ENCODE measurements at places on chromosomes 1 and 21. TPM values are rescaled to one million over a fixed set of nuclear protein-coding genes. Genes with fewer than 3 reads are reported as not detected.
A peak's percentile ranks its signal among the peaks of the same experiment; 100 is the strongest.

DNA sequence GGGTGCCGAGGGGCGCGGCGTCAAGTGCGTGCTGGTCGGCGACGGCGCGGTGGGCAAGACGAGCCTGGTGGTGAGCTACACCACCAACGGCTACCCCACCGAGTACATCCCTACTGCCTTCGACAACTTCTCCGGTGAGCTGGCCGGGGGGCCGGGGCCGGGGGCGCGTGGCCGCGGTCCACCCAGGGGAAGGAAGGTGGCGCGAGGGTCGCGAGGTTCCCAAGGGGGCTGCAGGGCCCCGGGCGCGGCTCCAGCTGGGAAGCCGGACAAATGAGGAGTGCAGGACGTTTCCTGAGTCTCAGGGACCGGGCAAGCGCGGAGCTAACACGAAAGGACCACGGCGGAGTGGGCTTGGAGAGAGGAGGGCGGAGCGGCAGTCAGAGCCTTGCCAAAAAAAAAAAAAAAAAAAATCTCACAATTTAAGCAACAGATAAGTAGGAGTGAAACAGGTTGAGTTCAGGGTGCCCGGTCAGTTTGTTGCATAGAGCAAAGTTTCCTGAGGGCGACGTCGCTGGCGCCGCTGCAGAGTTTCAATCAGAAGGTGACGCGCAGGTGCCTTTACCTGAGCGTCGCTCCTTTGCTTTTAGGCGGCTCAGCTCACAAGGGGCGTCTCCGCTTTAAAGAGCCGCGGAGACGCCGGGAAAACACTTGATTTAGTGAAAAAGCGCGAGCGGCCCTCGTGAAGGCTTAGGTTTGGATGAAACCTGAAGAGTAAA is 750 bp downstream of the RHOU start:
- no peaks in the 10 kb centered on the region for H3K27me3 ChIP-seq
- peaks cover 25% of the 10 kb centered on the region for H3K36me3 ChIP-seq
- peak overlapping the region; percentile 96 for H3K4me3 ChIP-seq
- peaks cover 10% of the 10 kb centered on the region for H3K4me1 ChIP-seq

CNKSR1 gene
- not detected for total RNA-seq

VCAM1 gene
- total RNA-seq: 11.0 TPM

DNA sequence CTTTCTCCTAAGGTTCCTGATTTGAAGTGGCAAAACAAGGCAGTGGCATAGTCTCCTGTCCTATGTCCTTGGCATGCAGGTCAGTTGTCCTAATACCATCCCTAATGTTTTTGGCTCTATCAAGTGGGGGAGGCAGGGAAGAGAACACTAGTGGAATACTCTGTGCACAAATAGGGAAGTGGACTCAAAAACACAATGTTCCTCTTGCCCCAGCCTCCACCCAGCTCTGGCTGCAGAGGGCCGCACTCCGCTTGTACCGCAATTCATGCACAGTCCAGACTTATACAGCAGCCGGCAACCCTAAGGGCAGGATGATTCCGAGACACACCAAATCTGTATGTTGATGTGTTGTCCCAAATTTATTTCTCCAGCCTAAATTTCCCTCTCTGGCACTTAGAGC is 14.5 kb downstream of the PLEKHO1 start:
- no peak for DNase-seq
- H3K4me1 ChIP-seq: peaks cover 50% of the 10 kb centered on the region
- no peak overlapping the region for H3K27ac ChIP-seq
- H3K36me3 ChIP-seq: peaks cover 28% of the 10 kb centered on the region
- H3K4me3 ChIP-seq: no peak overlapping the region

TRIM58 gene
- not detected for total RNA-seq

- no peaks in the 10 kb centered on the region for H3K4me1 ChIP-seq
- H3K27me3 ChIP-seq: no peaks in the 10 kb centered on the region
- H3K4me3 ChIP-seq: no peak overlapping the region
- DNase-seq: no peak
- no peaks in the 10 kb centered on the region for H3K36me3 ChIP-seq
- H3K27ac ChIP-seq: no peak overlapping the region
Observed at GRCh38 chr1:81869307-81869706, 68.6 kb downstream of the ADGRL2 start.

DNA sequence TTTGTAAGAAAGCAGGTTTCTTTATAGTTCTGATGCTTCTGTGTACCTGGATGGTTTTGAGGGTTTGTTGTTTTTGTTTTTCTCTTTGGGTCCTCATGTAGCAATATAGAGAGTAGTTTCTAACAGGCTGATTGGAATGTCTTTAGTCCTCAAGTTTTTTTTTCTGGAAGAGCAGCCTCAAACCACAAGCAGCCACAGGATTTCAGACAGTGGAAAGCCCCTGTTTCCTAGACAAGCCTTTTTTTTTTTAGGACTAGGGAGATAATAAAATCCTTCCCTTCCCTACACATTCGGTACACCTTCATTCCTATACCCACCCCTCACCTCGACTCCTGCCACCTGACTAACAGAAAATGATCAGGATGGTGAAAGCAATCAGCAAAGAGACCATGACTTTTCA is 47.6 kb downstream of the ACP6 start:
- H3K27me3 ChIP-seq: no peaks in the 10 kb centered on the region
- H3K4me1 ChIP-seq: no peaks in the 10 kb centered on the region
- no peak overlapping the region for H3K4me3 ChIP-seq
- no peak for DNase-seq

DNA sequence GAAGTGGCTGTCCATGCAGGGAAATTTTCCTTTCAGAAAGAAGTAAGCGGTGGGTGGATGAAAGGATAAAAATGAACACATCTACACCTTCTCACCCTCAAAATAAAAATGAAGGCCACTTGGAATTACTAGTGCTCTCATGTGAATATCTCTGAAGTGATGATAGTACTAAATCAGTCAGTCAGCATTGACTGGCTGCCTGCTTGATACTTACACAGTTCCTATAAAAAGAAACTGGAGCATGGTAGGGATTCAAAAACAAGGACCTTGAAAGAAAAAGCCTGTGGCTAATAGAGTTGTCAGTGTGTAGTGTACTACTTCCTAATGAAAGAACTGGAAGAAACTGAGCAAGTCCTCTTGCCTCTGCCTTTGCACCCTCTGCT is 239.7 kb downstream of the HLX start:
- no peaks in the 10 kb centered on the region for H3K36me3 ChIP-seq
- H3K4me3 ChIP-seq: no peak overlapping the region
- H3K27me3 ChIP-seq: no peaks in the 10 kb centered on the region
- H3K27ac ChIP-seq: no peak overlapping the region
- no peak for DNase-seq

- peaks cover 6% of the 10 kb centered on the region for H3K4me1 ChIP-seq
- no peak overlapping the region for H3K4me3 ChIP-seq
- H3K27me3 ChIP-seq: no peaks in the 10 kb centered on the region
Observed at GRCh38 chr1:9676815-9677393, 25.4 kb downstream of the PIK3CD start.

- H3K27me3 ChIP-seq: no peaks in the 10 kb centered on the region
- DNase-seq: no peak
- no peaks in the 10 kb centered on the region for H3K4me1 ChIP-seq
- no peak overlapping the region for H3K4me3 ChIP-seq
- no peaks in the 10 kb centered on the region for H3K36me3 ChIP-seq
Observed at GRCh38 chr1:159867664-159868026, 5.2 kb upstream of the VSIG8 start.

GRCh38 chr1:61318319-61319125 is 236.2 kb downstream of the NFIA start:
- H3K4me3 ChIP-seq: no peak overlapping the region
- H3K36me3 ChIP-seq: no peaks in the 10 kb centered on the region
- H3K4me1 ChIP-seq: peaks cover 11% of the 10 kb centered on the region
- no peak for DNase-seq
- no peaks in the 10 kb centered on the region for H3K27me3 ChIP-seq

DNA sequence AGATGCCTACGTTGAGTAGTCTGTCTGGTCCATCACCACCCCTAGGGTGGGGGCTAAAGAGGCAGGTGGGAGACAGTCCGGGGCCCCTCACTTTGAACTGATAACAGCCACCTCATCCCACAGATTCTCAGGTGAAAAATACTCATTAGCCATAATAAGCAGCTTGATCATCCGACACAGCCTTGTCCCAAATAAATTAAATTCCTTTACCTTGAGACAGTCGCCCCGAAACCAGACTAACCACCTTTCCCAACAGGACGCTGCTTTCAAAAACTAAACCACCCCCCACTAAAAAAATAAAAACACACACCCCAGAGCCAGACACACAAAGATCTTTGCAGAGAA is 103.3 kb downstream of the CASZ1 start:
- peaks cover 29% of the 10 kb centered on the region for H3K27me3 ChIP-seq
- no peak overlapping the region for H3K4me3 ChIP-seq

GRCh38 chr21:19468991-19469715 is 1065.6 kb upstream of the TMPRSS15 start:
- H3K4me1 ChIP-seq: no peaks in the 10 kb centered on the region
- DNase-seq: no peak
- no peak overlapping the region for H3K4me3 ChIP-seq
- no peaks in the 10 kb centered on the region for H3K36me3 ChIP-seq
- H3K27ac ChIP-seq: no peak overlapping the region
- H3K27me3 ChIP-seq: no peaks in the 10 kb centered on the region

SPATA46 gene
- total RNA-seq: not detected

GRCh38 chr1:91730801-91731732 is 154.9 kb downstream of the TGFBR3 start:
- peak overlapping the region; percentile 27 for H3K27ac ChIP-seq
- peaks cover 6% of the 10 kb centered on the region for H3K36me3 ChIP-seq
- H3K4me1 ChIP-seq: peaks cover 48% of the 10 kb centered on the region
- DNase-seq: peak; percentile 54
- no peak overlapping the region for H3K4me3 ChIP-seq
- no peaks in the 10 kb centered on the region for H3K27me3 ChIP-seq

Data from SJSA1 (cell line).